ENCODE measurements at places on chromosomes 13 and 19.

DNA sequence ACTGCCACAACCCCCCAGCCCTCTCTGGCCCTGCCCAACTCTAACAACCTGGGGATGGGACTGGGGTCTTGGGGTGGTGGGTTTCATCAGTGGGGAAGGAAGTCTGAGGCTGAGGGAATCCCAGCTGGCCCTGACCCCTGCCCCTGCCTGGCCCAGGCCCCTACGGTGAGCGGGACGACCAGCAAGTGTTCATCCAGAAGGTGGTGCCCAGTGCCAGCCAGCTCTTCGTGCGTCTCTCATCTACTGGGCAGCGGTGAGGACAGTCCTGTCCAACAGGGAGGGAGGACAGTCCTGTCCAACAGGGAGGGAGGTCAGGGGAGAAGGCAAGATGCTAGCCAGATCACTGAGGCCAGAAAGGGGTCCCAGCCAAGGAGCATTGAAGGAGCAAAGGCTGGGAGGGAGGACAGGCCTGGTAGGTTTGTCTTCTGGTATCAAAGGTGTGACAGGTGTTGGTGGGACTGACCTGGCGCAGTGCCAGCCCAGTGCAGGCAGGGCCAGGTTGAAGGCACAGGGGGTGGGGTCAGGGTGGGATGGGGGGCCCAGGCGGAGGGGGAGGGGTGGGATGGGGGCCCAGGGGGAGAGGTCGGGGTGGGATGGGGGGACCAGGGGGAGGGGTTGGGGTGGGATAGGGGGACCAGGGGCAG is 12.1 kb upstream of the LTBP4 start:
- no peak for DNase-seq

GRCh38 chr19:16061943-16062342 is 14.4 kb upstream of the TPM4 start:
- no peak for DNase-seq

GRCh38 chr19:4089400-4089908 is 22.8 kb upstream of the ZBTB7A start:
- no peak for DNase-seq

DNA sequence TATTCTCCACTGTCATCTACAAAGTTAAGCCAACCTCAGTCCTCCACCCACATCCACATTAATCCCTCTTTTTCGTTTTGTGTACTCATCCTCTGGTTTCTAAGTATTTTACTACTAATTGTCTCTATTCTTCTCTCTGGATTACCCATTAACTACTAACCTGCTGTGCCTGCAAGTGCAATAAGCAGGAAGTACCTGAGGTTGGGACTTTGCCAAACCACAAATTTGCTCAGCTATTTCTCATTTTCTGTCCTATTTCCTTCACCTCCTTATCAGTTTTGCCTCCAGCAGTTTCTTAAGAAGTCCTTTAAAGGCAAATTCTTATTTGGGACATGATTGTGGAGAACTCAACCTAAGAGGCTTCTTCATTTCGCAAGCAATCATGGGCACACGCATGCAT is 1708.9 kb downstream of the SLITRK5 start:
- no peak for DNase-seq

GRCh38 chr19:47183601-47184000 is 47.4 kb downstream of the BBC3 start:
- no peak for DNase-seq
